ENCODE measurements at places on chromosomes 1 and 21. TPM values are rescaled to one million over a fixed set of nuclear protein-coding genes. Genes with fewer than 3 reads are reported as not detected.

ATP6V1G3 gene
- not detected for total RNA-seq

NBPF12 gene
- 8.2 TPM for total RNA-seq

DNASE2B gene
- total RNA-seq, result 1.3 TPM

S100PBP gene
- total RNA-seq, result 20.4 TPM

ZNF593OS gene
- not detected for total RNA-seq

DNA sequence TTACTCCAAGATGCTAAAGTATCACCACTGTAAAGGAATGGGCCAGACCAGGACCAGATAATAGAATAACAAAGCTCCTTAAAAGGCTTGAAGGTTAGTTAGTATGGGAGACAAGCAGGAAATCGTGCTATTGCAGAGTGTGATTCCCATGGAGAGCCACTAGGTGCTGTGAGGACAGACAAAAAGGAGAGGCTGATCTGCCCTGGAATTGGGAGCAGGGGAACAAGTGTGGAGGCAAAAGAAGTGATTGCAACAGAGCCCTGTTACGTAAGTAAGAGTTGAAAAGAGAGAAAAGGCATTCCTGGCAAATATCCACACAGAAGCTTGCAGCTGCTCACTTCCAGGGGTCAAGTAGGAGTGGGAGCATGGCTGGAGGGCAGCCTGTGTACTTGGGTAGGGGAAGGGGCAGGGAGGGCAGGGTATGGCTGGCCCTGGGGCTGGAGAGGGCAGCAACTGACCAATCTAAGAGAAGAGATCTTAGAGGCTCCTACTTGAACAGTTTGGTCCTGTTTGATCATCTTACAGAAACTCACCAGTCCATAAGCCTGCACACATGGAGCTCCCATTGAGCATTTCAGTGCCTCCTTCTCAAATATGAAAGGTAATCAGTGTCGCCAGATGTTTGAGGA is 207.7 kb upstream of the GJB5 start:
- DNase-seq, result no peak

GRCh38 chr1:67987046-67987799 is 63.2 kb downstream of the DIRAS3 start:
- DNase-seq, result no peak

GRCh38 chr1:230702934-230703678 is 10.8 kb downstream of the AGT start:
- DNase-seq, result no peak

GRCh38 chr1:45543581-45544417 is 6.8 kb upstream of the AKR1A1 start:
- no peak for DNase-seq

DNA sequence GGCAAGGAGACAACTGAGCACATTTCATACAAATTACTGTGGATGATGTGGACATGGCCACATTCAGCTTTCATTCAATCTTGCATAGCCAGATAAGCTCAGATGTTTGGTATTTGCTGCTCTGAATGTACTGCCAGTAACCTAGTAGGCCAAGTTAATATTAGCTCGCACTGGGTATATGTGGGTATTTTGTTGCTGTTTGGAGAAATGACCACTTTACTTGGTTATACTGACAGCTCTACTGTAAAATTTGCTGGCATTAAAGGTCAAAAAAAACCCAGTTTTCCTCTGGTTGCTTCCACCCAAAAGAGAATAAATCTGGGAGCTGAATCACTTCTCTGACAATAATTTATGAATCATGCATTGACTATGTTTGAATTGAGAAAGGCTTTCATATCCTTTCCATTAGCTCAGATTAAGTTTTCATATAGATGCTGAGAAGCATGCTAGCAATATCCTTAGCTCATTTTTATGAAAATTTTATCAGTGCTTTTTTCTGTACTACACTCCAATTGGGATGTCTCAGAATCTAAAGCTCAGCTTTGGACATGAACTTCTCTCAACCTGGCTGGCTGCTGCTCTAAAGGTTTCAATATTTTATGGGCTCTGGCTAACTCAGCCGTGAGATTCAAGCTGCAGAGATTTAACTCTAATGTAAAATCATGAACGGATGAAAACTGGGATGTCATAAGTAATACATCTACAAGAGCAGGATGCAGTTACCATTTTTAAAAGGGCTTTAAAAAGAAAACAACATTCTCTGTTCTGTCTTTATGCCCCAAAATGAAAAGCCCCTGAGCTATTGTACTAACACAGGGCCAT is 330.0 kb downstream of the BARHL2 start:
- DNase-seq, result no peak

- DNase-seq, result no peak
Observed at GRCh38 chr1:27521861-27522431, 32.0 kb upstream of the WASF2 start.

GRCh38 chr21:43321111-43321510 is 105.8 kb downstream of the SIK1 start:
- no peak for DNase-seq

DNA sequence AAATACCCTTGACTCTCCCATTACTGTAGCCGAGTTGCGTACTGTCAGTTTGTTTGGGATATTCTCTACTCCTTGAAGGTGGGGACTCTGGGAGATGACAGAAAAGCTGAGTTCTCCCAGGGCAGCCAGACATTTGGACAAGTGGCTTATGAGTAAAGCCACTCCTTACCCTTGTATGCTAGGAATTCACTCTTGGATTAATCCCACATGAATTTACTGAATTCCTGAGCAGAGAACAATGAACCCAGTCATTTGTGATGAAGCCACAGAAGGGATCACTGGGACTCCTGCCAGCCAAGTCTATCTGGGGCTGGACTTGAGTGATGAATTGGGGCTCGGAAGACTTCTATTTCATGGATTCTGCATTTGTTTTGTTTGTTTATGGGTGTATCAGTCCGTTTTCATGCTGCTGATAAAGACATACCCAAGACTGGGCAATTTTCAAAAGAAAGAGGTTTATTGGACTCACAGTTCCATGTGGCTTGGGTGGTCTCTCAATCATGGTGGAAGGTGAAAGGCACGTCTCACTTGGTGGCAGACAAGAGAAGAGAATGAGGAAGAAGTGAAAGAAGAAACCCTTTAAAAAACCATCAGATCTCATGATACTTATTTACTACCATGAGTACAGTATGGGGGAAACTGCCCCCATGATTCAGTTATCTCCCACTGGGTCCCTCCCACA is 25.1 kb downstream of the C1orf116 start:
- DNase-seq, result no peak

- no peak for DNase-seq
Observed at GRCh38 chr1:200373811-200374231, 36.0 kb downstream of the ZNF281 start.

DNA sequence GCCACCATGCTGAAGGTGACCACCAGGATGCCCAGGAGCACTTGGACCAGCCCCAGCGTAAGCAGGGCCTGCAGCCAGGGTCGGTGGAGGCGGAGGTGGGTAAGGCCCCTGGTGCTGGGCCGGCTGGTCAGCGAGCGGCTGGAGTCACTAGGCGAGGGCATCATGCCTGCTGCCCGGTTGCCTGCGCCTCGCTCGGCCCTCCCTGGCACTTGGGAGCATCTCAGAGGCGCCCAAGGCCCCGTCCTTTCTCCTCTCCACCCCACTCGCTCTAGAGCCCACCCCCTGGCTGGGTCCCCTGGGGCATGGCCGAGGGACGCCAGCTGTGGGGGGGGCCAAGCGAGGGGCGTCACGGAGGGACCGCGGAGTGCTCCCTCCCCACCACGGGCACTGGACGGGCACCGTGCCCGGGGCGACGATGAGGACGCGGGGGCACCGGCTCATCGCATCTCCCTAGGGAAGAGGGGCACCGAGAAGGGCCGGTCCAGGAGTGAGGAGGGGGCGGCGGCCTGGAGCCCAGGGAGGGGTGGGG is 505 bp downstream of the ENTREP3 start:
- DNase-seq, result no peak

DNA sequence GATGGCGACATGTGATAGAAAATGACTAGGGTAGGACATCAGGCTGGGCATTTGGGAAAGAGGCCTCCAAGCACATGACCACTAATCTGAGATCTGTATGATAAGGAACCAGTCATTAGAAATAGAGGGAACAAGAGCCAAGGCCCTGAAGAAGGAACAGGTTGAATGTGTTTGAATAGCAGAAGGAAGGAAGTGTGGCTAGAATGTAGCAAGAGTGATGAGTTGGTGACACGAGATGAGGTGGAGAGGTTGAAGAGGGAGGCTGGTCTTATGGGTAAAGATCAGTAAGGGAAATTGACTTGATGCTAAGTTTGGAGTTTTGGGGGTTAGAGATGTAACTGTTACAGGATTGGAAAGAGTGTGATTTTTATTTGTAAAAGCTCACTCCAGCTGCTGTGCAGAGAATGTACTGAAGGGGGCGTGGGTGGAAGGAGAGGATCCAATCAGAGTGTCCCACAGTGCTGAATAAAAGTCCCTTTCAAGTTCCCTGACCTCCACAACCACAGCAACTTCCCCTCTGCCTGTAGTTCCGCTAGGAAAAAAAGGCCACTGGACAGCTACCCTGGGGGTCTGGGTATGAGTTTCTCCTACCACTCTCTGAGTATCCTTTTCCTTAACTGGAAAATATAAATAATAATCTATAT is 295.0 kb downstream of the OMA1 start:
- no peak for DNase-seq

DNA sequence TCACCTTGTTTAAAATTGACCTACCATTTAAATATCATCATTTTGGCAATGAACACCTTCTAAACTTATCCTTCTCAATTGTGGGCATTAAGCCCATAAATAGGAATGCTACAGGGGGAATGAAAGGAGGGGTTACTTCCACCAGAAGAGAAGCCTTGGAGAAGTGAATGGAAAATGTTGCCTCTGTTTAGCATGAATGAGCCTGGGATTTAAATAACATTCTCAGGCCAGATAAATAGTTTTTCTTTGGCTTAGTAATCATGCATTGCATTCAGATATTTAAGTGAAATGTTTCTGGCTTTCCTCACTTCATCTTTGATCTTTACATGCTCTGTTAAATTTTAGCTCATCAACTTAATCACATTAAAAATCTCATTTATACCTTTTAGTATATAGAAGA is 284.3 kb upstream of the FMN2 start:
- no peak for DNase-seq

- no peak for DNase-seq
Observed at GRCh38 chr1:66752000-66752592, at the start of gene DYNLT5. TSS of gene DYNLT5 (plus strand) at chr1:66752459. CDS start at chr1:66754659, 2,200 bp downstream.

DNA sequence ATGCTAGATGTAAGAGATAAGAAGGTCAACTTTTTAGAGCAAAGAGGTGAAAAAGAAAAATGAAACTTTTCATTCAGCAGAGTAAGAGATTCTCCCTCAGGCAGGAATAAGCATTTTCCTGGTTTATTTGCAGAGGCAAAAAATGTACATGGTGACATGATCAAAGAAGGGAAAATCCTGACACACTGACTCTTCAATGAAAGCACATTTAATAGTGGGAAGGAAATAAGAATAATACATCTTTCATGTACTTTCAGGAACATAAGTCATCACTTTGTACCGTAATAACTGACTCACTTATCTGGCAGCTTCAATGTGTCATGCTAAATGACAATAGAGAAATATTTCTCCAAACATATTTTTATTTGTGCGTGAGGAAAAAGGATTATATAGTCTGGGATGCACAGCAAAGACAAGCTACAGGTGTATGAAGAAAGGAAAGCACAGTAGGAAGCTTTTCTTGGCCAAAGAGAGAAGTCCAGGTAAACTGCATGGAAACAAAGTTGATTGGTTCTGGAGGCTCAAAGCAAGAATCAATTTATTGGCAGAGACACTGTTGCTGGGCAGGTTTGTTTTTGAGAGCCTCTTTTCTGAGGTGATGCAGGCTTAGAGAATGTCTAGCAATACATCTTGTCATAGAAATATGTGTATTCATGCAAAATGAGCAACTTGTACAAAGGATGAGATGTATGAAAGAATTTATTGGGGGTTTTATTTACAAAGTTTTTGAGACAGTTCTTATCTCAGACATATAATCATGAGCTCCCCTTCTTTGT is 1409.0 kb downstream of the PLA2G4A start:
- DNase-seq, result no peak

DNA sequence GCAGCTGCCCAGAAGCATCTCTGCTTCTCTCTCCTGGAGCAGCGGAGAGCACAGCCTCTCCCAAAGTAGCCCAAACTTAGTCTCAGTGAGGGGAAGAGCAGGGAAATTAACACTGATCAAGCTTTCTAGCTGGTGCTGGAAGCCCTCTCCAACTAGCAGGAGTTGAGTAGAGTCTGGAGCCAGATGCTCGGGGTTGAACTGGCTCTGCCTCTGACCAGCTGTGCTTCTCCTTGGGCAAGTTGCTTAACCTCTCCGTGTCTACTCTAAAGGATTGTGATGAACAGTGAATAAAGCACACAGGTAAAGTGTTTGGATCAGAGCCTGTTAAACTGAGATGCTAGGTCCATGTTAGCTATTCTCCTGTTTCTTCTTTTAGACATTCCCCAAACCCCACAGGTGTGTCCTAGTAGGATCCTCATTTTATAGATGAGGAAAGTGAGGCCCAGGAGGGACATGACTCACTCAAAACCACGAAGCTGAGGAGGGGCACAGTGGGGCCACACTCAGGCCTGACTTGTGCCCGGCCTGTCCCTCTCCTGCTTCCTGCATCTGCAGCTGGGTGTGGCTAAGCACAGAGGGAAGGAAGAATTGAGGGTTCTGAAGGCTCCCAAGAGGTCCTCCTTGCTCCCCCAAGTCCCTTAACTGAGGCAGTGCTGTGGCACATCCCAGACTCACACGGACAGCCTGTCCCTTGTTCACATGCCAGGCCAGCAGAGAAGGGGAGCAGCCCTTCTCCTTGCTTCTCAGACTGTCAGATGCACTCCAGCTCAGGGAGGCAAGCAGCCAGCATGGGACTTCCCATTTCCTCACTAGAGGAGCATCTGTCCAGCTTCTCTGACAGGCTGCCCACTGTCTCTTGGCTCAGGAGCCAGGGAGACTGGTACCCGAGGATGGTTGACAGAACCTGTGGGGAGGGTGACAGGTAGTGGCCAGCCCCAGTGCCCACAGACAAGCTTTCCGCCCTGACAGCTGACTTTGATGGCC is 152.0 kb upstream of the IGSF21 start:
- no peak for DNase-seq
